ENCODE measurements at places on chromosomes 12 and 14. TPM values are rescaled to one million over a fixed set of nuclear protein-coding genes. Genes with fewer than 3 reads are reported as not detected.

TCHP gene
- 21.3 TPM for total RNA-seq

TSHR gene
- total RNA-seq, result not detected

NOVA1 gene
- not detected for total RNA-seq

NELL2 gene
- total RNA-seq, result 43.5 TPM

TRIM9 gene
- total RNA-seq, result 0.40 TPM

LYZ gene
- not detected for total RNA-seq

ZBTB1 gene
- 31.8 TPM for total RNA-seq

RTL1 gene
- total RNA-seq, result not detected

CCDC198 gene
- not detected for total RNA-seq

JDP2 gene
- 1.8 TPM for total RNA-seq

ZFP36L1 gene
- total RNA-seq, result 107 TPM

SENP1 gene
- total RNA-seq, result 41.6 TPM

KRT82 gene
- total RNA-seq, result not detected

KRT73 gene
- not detected for total RNA-seq

SIX6 gene
- total RNA-seq, result not detected

STAC3 gene
- total RNA-seq, result 2.0 TPM

SDR9C7 gene
- total RNA-seq, result not detected

NOS1 gene
- total RNA-seq, result not detected

SLC4A8 gene
- total RNA-seq, result 3.7 TPM

PRR4 gene
- total RNA-seq, result 0.57 TPM

CLEC9A gene
- not detected for total RNA-seq

ANAPC5 gene
- total RNA-seq, result 112 TPM

DLGAP5 gene
- 97.9 TPM for total RNA-seq

GYS2 gene
- total RNA-seq, result not detected

TMEM19 gene
- 10.8 TPM for total RNA-seq

IFNG-AS1 gene
- total RNA-seq, result 0.48 TPM

TMEM119 gene
- total RNA-seq, result 0.24 TPM

SLC41A2 gene
- 7.7 TPM for total RNA-seq

NINJ2 gene
- total RNA-seq, result 7.5 TPM

KIF26A gene
- 0.38 TPM for total RNA-seq

EFS gene
- not detected for total RNA-seq

MANSC1 gene
- total RNA-seq, result 1.9 TPM

NYNRIN gene
- total RNA-seq, result 0.22 TPM

CD27 gene
- total RNA-seq, result 36.5 TPM

C12orf56 gene
- not detected for total RNA-seq

WNT5B gene
- total RNA-seq, result not detected

ZCCHC8 gene
- total RNA-seq, result 28.5 TPM

KRT72 gene
- total RNA-seq, result not detected

LYSET gene
- 12.0 TPM for total RNA-seq

C12orf54 gene
- total RNA-seq, result not detected
